ENCODE measurements at places on chromosomes 16 and 17. TPM values are rescaled to one million over a fixed set of nuclear protein-coding genes. Genes with fewer than 3 reads are reported as not detected.

- no peak for DNase-seq
Observed at GRCh38 chr17:5485270-5486205, at the start of gene DERL2. Gene DERL2 (minus strand): TSS chr17:5486178. CDS start chr17:5486161, 17 bp downstream.

GRCh38 chr17:4364622-4365041 is 1.8 kb downstream of the UBE2G1 start:
- DNase-seq = no peak

DNA sequence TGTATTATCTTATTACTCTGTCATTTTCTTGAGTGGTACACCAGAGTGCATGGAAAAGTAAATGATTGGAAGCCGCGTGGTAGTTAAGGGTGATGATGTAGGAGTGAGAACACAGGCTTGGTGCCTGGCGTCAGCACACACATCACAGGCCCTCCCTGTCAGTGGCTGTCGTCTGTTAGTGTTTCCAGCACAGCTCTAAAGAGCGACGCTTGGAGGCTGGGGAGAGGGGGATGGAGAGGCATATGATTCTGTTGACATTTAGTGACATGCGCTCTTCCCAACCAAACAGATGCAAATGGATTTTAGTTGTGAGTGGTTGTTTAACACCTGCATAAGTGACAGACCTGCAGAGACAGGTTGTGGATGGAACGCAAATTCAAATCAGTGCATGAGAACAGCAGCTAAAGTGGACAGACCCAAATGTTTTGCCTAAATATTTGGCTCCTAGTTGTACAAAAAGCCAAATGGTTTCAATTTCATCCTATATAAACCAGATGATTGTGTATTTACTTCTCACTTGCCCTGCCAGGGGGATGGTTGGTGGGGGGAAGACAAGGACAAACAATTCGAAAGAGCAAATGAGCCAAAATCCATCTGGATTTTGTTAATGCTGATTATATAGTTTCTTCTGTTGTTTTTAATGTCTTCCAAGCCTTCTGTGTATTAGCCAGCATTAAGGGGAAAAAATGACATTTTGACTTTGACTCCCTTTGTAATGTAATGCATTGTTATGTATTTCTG is 222.3 kb downstream of the WWOX start:
- DNase-seq = no peak

DNA sequence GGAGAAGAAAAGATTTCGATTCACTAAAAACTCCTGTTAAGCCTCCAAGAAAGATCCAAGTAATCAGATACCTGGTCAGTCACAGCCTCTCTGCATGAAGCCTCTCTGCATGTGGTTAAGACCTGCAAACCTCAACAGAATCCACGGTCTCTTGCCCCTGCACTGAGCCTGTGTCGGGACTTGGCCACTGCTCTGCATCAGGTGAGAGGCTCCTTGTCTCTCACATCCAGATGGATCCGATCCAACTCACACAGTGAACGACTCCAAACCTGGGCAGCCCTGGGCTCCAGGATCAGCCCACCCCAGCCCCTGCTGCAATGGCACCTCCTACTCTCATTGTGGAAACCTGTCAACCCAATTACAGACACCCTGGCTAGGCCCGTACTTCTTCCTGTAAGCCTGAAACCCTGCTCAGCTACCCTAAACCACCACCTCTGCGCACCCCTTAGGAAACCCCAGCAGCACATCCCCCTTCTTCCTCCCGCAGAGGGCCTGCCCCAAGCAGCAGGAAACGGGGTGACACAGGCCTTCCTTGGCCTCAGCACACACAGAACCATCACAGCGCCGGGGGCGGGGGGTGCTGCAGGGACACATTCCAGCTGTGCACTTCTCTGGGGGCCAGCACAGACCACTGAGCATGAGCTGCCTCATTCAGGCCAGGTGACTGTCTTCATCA is 129.5 kb downstream of the ANKRD11 start:
- DNase-seq = no peak

- no peak for DNase-seq
Observed at GRCh38 chr16:50024207-50024606, 818 bp upstream of the CNEP1R1 start.

DNA sequence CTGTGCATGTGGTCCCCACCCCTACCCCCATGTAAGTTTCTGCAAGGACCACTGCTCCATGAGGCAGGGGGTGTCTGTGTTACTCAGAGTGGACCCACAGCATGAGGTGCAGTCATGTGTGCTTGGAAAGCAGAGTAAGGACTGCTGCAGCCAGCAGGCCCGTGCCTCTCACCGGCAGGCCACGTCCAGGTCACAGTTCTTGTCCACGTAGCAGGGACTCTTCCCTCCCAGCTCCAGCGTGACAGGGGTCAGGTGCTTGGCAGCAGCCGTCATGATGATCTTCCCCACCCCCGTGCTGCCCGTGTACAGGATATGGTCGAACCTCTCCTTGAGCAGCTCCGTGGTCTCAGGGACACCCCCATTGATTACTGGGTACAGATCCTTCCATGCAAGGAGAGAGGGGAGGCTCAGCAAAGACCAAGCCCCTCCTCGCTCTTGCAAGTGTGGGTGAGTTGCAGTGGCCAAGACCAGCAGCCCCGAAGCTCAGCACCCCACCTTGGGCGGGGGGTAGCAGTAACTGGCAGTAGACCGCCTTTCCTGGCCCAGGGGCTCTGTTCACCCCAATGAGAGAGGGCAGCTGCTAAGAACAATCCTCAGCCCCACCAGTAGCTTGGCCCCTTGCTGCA is 6.2 kb downstream of the ALDH3A1 start:
- DNase-seq = no peak

- no peak for DNase-seq
Observed at GRCh38 chr16:66359012-66359411, 7.5 kb upstream of the CDH5 start.

- DNase-seq = no peak
Observed at GRCh38 chr17:43549496-43549895, 3.4 kb upstream of the ETV4 start.

DNA sequence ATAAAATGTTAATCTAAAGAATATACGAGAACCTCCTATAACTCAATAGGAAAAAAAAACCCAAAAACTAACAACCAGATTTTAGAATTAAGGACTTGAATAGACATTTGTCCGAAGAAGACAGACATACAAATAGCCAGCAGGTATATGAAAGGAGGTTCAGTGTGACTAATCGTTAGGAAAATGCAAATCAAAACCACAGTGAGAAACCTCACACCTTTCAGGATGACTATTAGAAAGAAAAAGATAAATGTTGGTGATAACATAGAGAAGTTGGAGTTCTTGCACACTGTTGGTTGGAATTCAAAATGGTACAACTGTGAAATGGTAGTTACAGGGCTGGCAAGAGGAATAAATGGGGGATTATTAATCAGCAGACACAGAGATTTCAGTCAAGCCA is 339.0 kb downstream of the TMEM114 start:
- no peak for DNase-seq

DNA sequence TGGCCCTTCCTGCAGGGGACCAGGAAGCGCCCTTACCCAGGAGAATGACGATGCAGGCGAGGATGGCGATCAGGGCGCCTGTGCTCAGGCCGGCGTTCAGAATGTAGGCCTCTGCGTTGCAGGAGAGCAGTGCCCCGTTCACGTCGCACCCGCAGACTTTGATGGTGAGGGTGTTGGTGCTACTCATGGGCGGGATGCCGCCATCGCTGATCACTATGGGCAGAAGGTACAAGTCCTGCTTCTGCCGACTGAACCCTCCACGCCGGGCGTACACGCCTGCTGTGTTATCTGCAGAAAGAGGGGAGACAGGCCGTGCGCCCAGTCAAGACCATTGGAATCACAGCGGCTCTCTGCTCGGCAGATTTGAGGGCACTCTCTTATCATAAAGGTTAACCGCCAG is 171.1 kb downstream of the CDH11 start:
- DNase-seq = no peak

DNA sequence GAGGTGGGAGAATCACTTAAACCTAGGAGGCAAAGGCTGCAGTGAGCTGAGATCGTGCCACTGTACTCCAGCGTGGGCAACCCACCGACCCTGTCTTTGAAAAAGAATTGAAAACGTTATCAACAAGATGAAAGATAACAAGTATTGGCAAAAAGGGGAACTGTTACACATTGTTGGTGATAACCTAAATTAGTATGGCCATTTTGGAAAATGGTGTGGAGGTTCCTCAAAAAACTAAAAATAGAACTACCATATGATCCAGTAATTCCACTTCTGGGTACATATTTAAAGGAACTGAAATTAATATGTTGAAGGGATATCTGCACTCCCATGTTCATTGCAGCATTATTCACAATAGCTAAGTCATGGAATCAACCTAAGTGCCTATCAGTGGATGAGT is 61.0 kb downstream of the ABHD15 start:
- no peak for DNase-seq

DNA sequence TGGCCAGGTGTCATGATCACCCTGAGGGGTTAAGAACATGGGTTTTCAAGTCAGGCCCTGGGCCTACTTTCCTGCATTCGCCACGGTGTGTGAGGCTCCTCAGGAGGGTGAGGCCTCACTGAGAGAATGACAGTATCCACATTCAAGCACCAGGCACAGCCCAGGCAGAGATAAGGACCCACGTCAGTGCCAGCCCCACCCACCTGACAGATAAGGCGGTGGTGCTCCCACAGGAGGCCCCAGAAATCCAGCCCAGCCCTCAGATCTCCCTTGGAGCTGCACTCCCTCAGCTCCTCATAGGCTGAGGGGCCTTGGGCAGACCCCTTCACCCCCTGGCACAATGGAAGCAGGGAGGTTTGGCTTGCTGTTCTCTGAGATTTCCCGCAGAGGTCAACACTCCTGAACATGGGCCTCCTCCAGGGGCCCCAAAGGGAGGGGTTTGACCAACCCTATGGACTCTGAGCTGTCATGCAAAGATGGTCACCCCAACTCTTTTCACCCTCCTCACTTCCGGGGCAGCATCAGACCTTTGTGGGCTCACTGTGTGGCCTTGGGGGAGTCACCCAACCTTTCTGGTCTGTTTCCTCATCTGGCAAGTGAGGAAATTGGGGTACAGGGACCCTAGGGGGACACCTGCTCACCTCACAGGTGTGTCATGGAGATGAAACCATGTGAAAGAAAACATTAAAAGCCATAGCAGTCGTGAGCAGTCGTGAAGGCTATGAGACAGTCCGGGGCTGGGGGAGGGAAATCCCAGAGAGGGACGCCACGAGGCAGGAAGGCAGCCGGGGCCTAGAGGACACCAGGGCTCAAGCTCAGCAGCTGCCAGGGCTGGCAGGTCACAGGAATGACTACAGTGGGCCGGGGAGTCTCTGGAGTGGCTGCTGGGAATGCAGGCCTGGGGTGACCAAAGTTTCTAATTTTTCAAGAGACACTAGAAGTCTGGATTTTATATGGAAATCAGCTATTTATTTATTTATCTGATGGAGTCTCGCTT is 15.4 kb downstream of the PLLP start:
- peak; percentile 85 for DNase-seq

GRCh38 chr16:56384074-56384721 is 41.1 kb downstream of the AMFR start:
- DNase-seq = peak; percentile 26

- DNase-seq = no peak
Observed at GRCh38 chr16:31356566-31357323, 1.8 kb downstream of the ITGAX start.

- DNase-seq = no peak
Observed at GRCh38 chr16:2177561-2177960, 18.8 kb downstream of the CASKIN1 start.

GRCh38 chr16:13839577-13839976 is 80.4 kb upstream of the ERCC4 start:
- no peak for DNase-seq

DNA sequence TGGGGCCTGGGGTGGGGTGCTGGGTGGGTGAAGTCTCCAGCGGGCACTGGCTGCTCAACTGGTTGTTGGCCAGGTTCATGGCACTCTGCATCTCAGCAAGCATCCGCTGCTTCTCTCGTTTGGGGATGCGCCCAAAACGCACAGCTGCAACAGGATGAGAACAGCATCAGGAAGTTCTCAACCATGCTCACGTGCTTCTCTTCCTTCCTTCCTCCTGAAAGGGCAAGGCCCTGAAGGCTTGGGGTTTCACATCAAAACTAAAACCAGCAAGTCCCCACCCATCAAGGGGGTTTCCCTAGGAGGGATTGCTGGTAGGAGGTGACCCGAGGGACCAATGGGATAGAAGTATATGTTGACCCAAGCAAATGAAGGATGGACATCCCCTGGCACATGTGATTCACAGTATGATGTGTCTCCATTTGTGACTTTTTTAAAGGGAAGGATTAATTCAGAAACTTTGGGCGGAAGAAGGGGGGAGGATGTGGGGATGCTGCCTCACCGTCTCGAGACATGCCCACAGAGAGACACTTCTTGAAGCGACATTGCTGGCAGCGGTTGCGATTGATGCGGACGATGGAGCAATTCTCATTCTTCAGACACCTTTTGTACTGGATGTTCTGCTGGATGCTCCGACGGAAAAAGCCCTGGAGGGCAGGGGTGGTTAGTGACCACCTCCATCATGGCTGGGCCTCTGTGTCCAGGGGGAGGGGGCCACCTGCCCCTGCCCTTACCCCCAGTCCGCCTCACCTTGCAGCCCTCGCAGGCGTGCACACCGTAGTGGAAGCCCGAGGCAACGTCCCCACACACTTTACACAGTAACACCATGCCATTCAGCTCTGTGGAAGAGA is 4.2 kb downstream of the NR1D1 start:
- peak; percentile 62 for DNase-seq

- DNase-seq = no peak
Observed at GRCh38 chr17:8222380-8222629, 11.9 kb upstream of the AURKB start.

DNA sequence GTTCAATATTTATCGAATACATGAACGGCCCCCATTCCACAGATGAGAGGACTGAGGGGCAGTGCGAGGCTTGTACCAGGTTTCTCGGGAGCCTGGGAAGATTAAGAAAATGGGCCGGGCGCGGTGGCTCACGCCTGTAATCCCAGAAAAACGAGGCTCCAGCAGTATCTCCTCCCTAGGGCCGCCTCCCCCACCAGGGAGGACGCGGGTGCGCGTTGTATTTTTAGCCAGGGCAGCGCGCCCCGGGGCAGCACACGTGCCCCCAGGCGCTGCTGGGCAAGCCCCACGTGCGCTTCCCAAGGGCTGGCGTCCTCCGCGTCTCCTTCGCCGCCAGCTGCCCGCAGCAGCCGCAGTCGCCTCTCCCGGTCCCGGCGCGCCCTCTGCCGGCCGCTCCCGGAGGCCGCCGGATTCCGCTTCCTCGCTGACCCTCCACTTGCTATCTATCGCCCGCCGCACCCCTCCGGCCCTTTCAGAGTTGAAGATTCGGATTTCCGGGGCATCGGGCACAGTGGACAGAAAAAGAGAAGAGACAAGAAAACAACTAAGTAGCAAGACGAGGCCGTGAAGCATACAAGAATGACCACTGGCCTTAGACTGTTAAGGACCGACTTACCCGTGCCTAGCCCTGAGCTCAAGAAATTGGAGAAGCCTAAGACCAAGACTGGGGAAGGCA is 1.9 kb upstream of the YBX2 start:
- DNase-seq = peak; percentile 73

DNA sequence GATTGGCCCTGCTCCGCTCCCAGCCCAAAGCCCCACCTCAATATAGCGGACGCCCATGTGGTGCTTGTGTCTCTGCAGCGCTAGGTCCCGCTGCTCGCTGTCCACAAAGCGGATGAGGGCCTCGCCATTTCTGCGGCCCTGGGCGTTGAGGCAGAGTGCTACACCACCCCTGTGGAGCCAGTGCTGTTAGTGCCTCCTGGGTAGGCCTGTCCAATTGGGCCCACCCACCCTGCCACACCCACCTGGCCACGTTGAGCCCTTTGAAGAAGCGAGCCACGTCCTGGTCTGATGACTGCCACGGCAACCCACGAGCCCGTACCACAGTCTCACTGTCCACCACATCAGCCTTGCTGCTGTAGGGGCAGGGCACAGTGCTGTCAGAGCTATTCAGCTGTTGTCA is 3.6 kb downstream of the ESRP2 start:
- DNase-seq = no peak

Gene TPSG1
- 1.6 TPM for total RNA-seq

Gene CSH1
- total RNA-seq = not detected

Gene KRT39
- not detected for total RNA-seq

Gene OR3A3
- not detected for total RNA-seq

Gene HOXB5
- total RNA-seq = 0.49 TPM

Data from mucosa of gallbladder (tissue), 1 donor.